Naive thymus-derived CD8-positive, alpha-beta T cell (primary cell): ENCODE measurements at places on chromosomes 16 and 17. TPM values are rescaled to one million over a fixed set of nuclear protein-coding genes. Genes with fewer than 3 reads are reported as not detected.

GRCh38 chr17:72506773-72507172 is 386.0 kb downstream of the SOX9 start:
- no peak overlapping the region for H3K27ac ChIP-seq
- no peak for DNase-seq
- H3K36me3 ChIP-seq, result no peaks in the 10 kb centered on the region
- no peaks in the 10 kb centered on the region for H3K4me1 ChIP-seq

DNA sequence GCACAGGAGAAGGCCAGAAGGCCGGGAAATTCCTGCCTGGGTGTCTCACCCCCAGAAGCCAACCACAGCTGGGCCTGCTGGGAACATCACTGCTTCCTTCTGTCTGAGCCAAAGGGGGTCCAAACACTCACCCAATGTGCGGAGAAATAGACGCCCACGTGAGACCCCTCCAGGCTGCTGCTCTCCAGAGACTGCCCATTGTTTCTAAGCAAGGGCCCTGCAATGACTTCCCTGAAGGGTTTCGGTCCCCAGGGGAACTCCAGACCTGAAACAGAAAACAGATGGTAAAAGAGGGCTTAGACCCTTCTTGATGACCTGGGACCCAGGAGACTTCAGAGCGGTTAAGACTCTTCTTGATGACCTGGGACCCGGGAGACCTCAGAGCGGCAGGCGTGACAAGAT is 41.3 kb downstream of the MRM3 start:
- H3K4me1 ChIP-seq, result no peaks in the 10 kb centered on the region
- no peaks in the 10 kb centered on the region for H3K27me3 ChIP-seq
- no peak for DNase-seq
- no peak overlapping the region for H3K27ac ChIP-seq
- no peak overlapping the region for H3K4me3 ChIP-seq

TBC1D3K gene
- total RNA-seq, result not detected

UMOD gene
- not detected for total RNA-seq

- no peaks in the 10 kb centered on the region for H3K27me3 ChIP-seq
- peaks cover 7% of the 10 kb centered on the region for H3K4me1 ChIP-seq
Observed at GRCh38 chr16:47175152-47175551, 31.4 kb upstream of the NETO2 start.

TP53TG3B gene
- total RNA-seq, result not detected
